ENCODE measurements at places on chromosomes 16 and 17.

DNA sequence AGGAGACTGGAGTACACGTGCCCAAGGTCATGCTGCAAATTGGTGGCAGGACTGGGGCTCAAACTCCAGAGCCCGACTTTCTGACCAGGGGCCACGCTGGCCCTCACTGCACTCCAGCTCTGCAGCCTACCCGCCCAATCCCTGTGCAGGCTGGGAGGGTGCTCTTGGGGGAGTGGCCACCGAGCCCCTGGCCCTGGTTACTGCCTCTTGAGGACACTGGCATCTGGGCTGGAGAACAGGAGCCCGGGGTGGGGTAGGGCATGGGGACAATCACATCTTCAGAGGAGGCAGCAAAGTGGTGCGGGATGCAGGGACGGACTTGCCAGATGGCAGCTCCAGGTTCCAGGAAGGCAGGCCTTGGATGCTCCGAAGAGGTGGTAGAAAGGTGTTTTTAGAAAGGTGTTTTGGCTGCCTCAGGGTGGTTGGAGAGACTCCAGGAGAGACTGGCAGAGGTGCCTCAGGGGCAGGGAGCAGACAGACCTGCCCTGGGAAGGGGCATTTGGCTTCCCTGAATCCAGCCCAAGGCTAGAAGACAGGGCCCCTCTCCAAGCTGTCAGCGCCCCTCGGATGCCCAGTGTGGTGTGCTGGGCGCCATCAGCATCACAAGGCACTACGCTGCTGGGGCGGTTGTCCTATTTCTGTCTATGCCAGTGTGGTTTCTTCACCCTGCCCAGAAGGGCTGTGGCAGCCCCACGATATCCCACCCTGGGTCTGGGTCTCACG lies 220.6 kb downstream of the NTN1 start:
- DNase-seq: no peak

DNA sequence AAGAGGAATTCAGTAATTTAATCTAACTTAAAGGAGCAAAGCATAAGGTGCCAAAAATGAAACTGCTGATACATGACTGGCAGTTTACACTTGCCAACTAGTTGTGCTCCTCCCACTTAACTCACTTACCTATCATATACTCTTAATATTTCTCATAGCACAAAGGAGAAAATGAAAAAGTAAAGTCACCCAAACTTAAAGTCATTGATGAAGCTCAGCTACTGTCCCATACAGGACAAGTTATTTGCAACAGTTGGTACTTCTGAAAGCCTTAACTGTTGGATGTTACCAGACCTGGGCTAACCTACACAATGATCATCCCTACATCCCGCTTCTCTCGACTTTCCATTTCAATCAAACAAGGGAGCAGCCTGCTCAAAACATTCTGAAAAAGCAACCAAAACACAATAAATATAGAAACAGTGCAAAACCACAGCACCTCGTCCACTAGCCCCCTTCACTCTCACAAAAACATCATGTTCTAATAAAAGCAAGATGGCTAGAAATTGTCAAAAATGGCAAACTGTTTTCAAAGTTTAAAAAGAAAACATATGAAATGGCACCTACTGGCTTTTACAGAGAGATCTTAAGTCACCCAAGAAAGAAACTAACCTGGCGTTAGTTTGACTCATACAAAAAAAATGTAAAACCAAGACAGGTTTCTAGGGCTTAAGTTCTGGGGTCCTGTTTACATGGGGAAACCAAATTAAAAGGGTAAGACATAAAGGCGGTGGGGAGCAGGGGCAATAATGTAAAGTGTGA lies 868 bp downstream of the MED13 start:
- DNase-seq: no peak

DNA sequence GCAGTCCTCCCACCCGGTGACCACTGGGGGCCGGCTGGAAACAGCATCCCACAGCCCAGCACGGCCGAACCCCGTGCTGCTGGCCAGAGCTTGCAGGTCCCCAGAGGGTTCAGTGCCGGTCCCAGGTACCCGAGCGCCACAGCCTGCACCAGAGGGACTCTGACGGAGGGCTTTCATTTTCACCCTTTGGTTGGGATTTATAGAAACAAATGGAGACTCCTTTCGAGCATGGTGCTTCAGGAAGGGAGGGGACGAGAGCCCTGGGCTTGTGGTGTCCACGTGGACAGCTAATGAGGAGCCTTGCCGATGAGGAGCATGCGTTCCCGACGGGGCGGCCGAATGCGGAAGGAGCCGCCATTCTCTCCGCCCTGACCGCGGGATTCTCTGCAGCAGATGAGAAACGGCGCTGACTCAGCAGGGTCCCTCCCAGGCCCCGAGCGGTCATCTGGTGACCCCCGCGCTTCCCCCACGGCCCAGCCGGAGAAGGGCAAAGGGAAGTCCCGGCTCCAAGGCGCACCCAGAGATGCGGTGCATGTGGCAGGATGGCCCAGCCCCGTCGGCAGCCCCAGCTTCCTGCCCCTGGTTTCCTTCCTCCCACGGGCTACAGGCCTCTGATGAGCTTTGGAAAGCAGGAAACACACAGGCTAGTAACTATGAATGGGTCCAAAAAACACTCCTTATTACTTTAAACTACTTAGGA lies 9.8 kb downstream of the SLC38A10 start:
- DNase-seq: no peak

GRCh38 chr17:82346342-82347300 lies 12.4 kb upstream of the TEX19 start:
- no peak for DNase-seq

GRCh38 chr16:81799138-81799504 lies 20.0 kb downstream of the PLCG2 start:
- no peak for DNase-seq

DNA sequence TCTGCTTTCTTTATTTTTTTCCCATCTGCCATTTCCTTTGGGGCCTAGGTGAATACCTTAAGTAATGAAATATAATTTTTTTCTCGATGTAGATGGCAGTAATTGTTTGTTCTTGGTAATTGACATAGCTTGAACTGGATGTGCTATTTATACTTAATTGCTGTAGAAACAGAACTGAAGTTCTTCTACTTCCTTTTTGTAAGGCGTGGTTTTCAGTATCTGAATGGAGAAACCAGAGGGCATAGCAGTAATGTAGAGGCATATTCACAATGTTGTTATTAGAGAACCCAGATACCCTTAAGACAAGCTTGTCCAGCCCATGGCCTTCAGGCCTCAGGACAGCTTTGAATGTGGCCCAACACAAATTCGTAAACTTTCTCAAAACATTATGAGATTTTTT lies 16.4 kb downstream of the ATP6V0A1 start:
- DNase-seq: no peak

- DNase-seq: no peak
Observed at GRCh38 chr16:19112099-19112407, 1.7 kb upstream of the ITPRIPL2 start.

- DNase-seq: peak; percentile 51
Observed at GRCh38 chr17:72560303-72561247, 439.8 kb downstream of the SOX9 start.

- no peak for DNase-seq
Observed at GRCh38 chr16:23187341-23187740, 4.8 kb downstream of the SCNN1G start.

DNA sequence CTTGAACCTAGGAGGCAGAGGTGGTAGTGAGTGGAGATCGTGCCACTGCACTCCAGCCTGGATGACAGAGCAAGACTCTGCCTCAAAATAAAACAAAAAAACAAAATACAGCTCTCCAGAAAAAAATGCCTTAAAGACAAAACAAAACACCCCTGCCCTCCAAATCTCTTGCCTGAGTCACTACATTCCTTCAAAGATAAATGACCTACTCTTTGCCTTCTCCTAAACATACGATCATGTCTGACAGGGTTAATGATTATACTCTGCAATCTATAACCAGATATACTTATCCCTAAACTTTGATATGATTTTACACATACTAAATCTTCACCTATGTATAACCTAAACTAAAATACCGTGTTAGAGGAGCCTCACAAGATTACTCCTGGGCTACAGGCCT lies 1.4 kb upstream of the SETD6 start:
- no peak for DNase-seq

DNA sequence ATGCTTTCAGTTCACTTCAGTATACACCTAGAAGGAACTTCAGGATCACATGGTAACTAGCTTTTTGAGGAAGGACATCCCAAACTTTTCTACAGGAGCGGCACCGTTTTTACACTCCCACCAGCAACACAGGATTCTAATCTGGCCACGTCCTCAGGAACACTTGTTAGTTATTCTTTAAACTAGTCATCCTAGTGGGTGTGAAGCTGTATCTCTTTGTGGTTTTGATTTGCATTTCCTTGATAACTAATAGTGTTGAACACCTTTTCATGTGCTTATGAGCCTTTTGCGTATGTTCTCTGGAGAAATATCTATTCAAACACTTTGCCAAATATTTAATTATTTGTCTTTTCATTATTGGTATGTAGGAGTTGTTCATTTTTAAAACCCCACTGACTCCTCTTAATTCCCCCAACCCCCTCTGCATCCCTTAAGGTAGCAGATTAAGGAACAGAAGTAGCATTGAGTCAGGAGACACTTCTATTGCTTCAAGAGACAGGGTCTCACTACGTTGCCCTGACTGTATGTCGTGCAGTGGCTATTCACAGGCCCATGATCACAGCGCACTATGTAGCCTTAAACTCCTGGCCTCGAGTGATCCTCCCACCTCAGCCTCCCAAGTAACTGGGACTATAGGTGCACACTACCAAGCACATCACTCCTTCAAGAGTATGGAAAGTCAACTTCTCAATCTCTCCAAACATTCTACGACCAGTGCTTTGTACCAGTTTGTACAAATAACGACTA lies 25.4 kb downstream of the YWHAE start:
- no peak for DNase-seq

- no peak for DNase-seq
Observed at GRCh38 chr17:49980703-49981197, 11.8 kb downstream of the DLX4 start.

- DNase-seq: no peak
Observed at GRCh38 chr16:86095906-86096485, 197.0 kb downstream of the IRF8 start.

DNA sequence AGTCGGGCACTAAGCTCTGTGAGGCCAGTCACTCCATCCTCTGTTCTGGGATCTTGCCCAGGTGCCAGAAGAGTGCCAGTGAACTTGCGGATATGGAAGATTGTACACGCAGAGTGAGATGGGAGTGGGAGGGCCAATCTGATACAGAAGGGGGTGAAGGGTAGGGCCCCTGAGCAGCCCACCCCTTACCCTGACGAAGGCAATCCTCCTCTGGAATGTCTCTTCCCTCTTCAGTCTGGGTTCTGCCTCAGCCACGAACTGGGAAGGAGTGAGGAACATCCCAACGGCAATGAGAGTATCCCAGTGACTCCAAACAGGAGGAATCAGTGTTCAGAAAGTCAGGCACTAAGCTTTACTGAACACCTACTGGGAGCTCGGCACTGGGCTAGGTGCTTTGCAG lies 11.9 kb upstream of the PIK3R6 start:
- DNase-seq: no peak

DNA sequence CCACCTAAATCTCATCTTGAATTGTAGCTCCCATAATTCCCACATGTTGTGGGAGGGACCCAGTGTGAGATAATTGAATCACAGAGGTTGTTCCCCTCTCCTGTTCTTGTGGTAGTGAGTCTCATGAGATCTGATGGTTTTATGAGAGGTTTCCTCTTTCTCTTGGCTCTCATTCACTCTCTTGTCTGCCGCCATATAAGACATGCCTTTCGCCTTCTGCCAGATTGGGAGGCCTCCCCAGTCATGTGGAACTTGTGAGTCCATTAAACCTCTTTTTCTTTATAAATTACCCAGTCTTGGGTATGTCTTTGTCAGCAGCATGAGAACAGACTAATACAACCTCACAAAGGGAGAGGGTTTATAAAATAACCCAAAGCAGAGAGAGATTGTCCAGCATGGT lies 367.4 kb downstream of the SNX29 start:
- no peak for DNase-seq

GRCh38 chr16:17302214-17302613 lies 168.5 kb downstream of the XYLT1 start:
- no peak for DNase-seq

GRCh38 chr17:82388922-82389283 lies 17.3 kb downstream of the UTS2R start:
- no peak for DNase-seq

GRCh38 chr17:61789872-61790271 lies 73.5 kb downstream of the BRIP1 start:
- no peak for DNase-seq

DNA sequence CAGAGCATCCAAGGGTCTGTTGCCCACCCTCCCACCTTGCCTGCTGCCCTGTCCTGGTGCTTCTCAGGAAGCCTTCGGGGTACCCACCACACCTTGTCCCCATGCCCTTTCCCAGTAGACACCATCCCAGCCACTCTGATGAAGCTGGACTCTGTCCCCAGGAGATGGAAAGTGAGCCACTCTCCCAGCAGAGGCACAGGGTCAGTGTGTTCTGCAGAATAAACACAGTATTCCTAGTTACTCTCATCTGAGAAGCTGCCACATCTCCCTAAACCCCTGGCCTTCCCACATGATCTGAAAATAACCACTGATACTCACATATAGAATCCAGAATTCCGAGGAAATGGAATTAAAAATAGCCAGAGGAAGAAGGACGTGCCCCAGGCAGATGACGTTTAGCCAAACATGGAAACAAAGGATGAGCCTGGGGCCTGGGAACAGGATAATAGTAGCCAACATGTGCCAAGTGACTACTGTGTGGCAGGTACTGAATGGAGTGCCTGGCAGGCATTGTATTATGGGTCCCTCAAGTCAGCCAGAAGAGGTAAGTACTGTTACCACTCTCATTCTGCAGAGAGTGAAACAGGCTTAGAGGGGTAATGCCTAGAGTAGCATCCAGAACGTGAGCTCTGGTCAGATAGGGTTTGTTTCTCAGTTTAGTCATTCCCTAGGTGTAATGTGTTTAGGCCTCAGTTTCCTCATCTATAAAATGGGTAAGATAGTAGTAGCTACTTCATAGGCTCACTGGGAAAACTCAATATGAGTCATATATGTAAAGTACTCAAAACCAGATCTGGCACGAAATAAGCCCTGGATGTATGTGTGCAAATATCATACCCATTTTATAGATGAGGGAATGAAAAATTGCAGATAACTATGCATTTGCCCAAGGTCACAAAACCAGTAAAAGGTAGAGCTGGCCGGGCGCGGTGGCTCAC lies 20.8 kb upstream of the PEMT start:
- no peak for DNase-seq

DNA sequence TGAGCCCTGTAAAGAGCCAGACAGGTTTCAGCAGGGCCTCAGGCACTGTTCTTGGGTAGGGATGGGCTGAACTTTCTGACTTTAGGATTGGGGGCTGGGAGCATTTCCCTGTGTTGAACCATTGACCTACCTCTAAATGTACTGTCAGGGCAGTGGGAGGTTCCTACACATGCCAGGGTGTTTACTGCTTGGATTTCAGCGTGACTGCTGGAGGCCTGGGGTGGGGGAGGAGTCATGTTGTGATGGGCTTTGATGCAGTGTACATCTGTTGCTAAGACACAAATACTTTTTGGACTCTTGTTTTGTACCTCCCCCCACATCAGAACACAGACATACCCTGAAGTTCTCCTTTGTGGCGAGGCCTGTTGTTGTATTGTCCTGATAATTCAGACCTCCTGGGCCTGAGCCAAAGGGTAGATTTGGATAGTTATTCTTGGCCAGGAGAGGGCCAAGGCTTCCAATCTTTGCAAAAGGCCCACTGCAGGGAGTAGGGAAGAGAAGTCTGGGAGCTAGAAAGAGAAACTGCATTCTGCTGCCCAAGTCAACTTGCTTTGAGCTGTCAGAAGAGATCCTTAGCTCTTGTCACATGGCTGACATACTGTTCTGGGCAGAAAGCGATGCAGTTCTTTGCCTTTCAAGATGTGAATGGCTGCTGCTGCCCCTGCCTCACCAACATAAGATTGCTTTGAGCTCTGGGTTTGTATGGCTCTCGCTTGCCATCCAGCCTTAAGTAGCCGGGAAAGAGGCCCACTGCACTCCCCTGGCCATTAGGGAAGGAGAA lies 3.7 kb downstream of the NFE2L1 start:
- DNase-seq: no peak

GRCh38 chr16:86428729-86429517 lies 81.4 kb upstream of the FOXF1 start:
- DNase-seq: no peak

Data from NCI-H774 (cell line).